ENCODE measurements at places on chromosomes 7 and 10.

- DNase-seq = no peak
Observed at GRCh38 chr7:29479301-29480200, 84.1 kb upstream of the PRR15 start.

DNA sequence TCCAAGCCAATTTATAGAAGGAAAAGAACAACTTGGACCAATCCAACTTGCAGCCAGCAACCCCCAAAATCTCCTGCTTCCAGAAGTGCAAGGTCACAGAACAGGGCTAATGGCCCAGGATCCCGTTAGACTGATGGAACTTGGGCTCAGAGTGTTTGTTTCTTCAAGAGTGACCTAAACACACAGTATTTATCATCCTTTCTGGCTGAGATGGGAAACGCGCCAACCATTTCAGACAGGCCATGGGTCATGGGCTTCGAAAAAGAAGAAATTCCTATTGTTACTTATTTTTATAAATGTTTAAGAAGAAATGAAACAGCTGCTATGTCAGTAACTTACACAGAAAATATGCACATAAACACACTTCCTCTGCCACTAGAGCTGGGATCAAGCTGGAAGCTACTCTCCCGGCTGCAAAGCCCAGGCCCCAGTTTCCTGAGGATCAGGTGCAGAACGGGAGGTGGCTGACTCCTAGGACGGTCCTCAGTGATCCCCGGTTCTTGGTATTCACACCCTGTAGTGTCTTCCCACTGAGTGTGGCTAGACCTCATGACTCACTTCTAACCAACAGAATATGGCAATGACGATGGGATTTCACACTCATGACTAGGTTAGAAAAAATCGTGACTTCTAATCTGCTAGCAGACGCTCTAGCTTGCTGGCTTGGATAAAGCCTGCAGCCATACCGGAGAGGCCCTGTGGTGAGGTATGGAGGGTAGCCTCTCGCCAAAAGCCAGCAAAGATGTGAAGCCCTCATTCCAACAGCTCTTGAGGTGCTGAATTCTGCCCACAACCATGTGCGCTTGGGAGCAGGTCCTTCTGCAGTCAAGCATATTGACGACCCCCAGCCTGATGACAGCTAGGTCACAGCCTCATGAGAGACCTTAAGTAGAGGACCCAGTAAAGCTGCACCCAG is 60.2 kb downstream of the CHST15 start:
- no peak for DNase-seq

DNA sequence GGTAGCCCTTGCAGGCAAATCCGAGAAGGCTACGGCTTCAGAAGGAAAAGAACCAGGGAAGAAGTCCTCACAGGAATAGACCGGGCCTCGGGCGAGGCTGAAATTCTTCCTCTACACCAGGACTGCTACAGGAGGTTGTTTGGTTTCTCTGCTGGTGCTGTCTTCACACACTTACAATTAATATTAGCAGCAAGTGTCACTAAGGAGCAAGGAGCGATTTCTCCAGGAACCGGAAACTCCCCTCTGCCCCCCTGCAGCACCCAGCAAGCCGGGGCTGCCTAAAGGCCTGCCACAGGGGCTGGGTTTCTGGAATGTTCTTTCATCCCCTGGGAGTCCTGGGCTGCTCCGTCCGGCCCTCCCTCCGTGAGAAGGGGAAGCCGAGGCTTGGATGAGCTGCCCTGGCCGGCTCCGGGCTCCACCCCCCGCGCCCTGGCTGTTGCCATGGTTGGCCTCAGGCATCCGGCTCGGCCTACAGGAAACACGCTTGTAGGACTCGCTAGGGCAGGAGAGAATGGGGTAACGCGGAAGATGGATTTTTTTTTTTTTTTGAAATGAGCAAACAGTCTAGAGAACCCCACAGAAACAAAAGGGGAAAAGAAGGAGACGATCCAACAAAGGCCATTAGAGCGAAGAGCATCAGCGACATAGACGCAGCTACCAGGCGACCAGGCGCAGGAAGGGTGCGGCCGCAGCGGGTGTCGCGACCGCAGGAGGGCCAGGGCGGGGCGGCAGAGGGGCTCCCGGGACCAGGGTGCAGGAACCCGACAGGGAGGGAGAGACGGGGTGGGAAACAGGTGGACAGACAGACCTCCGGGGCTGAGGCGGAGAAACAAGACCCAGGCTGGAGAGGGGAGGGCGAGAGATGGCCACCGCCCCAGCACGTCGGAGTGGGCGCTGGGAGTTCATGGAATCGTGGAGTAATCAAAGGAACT is 33.0 kb downstream of the EN2 start:
- no peak for DNase-seq

- no peak for DNase-seq
Observed at GRCh38 chr10:96664563-96664962, 55.8 kb downstream of the PIK3AP1 start.

DNA sequence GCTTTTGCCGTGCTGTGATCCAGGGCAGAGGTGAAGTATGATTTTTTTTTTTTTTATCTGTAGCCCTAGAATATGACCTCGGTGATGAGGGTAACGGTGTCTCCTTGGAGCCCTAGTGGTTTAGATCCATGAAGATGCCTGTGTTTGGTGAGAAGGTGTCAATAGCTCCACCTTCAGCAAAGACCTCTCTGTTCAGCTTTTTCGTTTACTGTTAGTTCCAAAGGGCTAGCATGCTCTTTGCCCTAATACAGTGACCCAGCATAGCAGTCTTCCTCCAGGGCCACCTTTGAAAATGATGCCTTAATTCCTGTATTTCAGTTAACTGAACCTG is 746 bp upstream of the MRPS16 start:
- DNase-seq = peak; percentile 25
